ENCODE measurements at places on chromosomes 12 and 14.

DNA sequence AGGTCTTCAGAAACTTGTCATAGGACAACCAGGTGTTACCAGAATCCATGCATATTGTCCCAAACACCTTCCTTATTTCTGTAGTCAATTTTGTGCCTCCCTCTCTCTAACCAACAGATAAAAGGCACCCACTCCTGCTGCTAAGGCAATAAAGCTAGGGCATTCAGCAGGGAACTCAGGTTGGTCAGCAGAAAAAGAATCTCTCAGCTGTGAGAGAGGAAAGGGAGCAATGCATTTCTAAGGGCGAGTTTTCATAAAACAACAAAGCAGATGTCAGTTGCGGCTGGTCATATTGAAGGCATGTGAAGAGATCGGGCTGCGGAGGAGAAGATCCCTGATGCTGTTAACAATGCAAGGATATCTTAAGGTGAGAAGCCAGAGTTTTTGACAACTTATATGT is 7.4 kb upstream of the POU6F1 start:
- no peak for DNase-seq

- DNase-seq: no peak
Observed at GRCh38 chr12:69151254-69151764, 88.1 kb upstream of the CPSF6 start.

GRCh38 chr14:89908712-89909450 is 45.6 kb downstream of the EFCAB11 start:
- no peak for DNase-seq

- no peak for DNase-seq
Observed at GRCh38 chr12:7131502-7131866, 1.3 kb downstream of the CLSTN3 start.

GRCh38 chr12:38745601-38746000 is 159.8 kb downstream of the CPNE8 start:
- no peak for DNase-seq

DNA sequence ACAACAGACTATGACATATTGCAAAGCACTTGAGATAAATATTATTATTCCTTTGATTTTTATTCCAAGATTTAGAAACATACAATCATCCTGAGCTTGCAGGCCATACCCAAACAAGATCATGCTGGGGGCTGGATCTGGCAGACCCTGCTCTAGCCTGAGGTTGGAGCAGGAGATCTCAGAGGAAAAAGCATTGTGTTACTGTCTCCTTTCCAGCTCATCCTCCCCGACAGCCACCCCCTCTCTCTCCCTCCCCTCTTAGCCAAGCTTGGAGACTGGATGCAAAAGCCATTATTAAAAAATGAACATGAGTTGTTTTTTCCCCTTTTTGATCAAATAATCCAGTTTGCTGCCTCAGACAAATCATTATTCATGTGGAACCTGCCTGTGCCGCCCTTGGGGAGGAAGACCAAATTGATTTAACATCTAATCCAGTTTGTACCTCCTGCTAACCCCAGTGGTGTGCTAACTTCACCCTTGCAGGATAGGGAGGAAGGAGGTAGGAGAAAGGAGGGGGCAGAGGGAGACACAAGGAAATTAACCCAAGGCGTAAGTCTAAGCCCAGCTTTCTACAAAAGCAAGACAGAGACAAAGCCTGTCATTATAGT is 565.8 kb upstream of the TBX3 start:
- no peak for DNase-seq

GRCh38 chr12:48924617-48925303 is 532 bp downstream of the FKBP11 start:
- DNase-seq: peak; percentile 67

GRCh38 chr12:1821805-1822204 is 1.4 kb downstream of the LRTM2 start:
- DNase-seq: no peak

Measured in GM18507 (cell line).